Heart left ventricle (tissue), 16 donors: ENCODE measurements at places on chromosomes 2 and 18. TPM values are rescaled to one million over a fixed set of nuclear protein-coding genes. Genes with fewer than 3 reads are reported as not detected.

DNA sequence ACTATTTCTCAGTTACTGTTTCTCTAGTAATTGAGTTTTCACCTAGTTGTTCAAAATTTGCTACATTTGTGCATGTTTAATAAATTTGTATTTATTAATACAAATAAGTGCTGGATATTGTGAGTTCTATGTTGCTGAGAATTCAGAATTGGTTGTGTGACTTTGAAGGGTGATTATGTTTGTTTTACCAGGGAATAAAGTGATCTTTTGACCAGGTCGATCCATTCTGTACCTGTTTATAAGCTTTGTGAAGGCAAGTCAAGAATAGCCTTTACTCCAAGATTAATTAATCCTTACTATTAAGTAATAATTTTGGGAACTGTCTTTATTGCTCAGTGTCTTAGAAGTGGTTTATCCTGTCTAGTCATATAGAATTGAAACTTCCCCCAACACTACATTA lies 230.0 kb upstream of the GYPC start:
- no peak for DNase-seq

DLGAP1 gene
- total RNA-seq = 3.0 TPM

GRCh38 chr18:24560511-24560981 lies 100.1 kb downstream of the HRH4 start:
- DNase-seq = no peak

GRCh38 chr18:78407466-78407844 lies 572.2 kb upstream of the SALL3 start:
- no peak for DNase-seq

- DNase-seq = no peak
These were observed 16.1 kb upstream of the CREB1 start for GRCh38 chr2:207513551-207514257.

GRCh38 chr2:88865801-88866371 lies 174.4 kb downstream of the RPIA start:
- DNase-seq = no peak

GAREM2 gene
- 0.83 TPM for total RNA-seq
